ENCODE measurements at places on chromosomes 1 and 21. TPM values are rescaled to one million over a fixed set of nuclear protein-coding genes. Genes with fewer than 3 reads are reported as not detected.

The DESI2 gene
- total RNA-seq = 25.4 TPM

The ETS2 gene
- total RNA-seq = 88.2 TPM

The ERO1B gene
- total RNA-seq = 2.7 TPM

The GUCA2B gene
- total RNA-seq = 0.37 TPM

The XCL2 gene
- total RNA-seq = not detected

The AKNAD1 gene
- 1.8 TPM for total RNA-seq

The PHTF1 gene
- total RNA-seq = 12.1 TPM

The DONSON gene
- total RNA-seq = 17.6 TPM

The ETV3L gene
- not detected for total RNA-seq

The GPR3 gene
- 1.6 TPM for total RNA-seq

The RER1 gene
- total RNA-seq = 119 TPM

The EPHA2 gene
- 125 TPM for total RNA-seq

The LY9 gene
- 0.15 TPM for total RNA-seq

The SIM2 gene
- 6.1 TPM for total RNA-seq

The OR10J1 gene
- not detected for total RNA-seq

The RCAN1 gene
- 12.6 TPM for total RNA-seq

The CLCA4 gene
- not detected for total RNA-seq

The RSPO1 gene
- total RNA-seq = 0.10 TPM

The RNU1-2 gene
- total RNA-seq = 44.9 TPM

The YBEY gene
- total RNA-seq = 26.9 TPM

The CLEC20A gene
- not detected for total RNA-seq

The PRAMEF17 gene
- total RNA-seq = not detected

The SSR2 gene
- 266 TPM for total RNA-seq

The EPHA10 gene
- total RNA-seq = 0.95 TPM

The RNU1-4 gene
- total RNA-seq = 44.9 TPM

The NLRP3 gene
- 0.02 TPM for total RNA-seq

The APCS gene
- not detected for total RNA-seq

The NBPF20 gene
- total RNA-seq = 2.8 TPM

The TMEM69 gene
- 19.6 TPM for total RNA-seq

The RBM11 gene
- 0.07 TPM for total RNA-seq

The FCAMR gene
- not detected for total RNA-seq

The RHOU gene
- 18.4 TPM for total RNA-seq

The CACHD1 gene
- total RNA-seq = 1.3 TPM
